ENCODE measurements at places on chromosomes 11 and 22.

DNA sequence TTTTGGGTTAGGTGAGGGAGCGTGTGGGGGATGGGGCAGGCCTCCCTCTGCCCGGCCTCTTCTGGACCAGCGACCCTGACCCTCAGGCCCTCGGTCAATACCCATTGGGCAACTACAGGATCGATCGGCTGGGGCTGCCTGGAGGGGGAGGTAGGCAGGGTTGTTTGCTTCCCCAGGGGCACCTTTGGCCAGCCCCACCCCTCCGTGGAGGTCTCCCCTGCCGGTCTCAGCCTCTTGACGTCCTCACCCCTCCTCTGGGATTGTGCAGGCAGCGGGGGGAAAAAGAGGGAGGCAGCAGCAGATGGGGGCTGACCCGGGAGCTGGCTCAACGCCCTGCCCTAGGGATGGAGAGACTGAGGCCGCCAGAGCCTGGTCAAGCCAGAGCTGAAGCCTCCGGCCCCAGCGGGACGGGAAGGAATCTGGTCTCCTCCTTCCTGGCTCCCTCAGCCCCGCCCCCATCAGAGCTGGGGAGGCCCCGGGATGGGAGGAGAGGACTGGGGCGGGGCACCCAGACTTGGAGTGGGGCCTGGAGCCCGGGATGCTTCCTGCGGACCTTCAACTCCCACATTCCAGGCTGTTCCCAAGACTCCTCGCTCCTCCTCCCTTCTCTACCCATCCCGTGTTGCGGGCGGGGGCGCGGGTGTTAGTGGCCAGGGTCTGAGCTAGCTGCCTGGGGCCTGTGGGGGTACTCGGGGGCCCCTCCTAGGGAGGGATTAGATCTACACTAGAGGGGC is 14.4 kb upstream of the CDC42EP1 start:
- no peak for DNase-seq

GRCh38 chr11:10878408-10879214 is 20.8 kb upstream of the ZBED5 start:
- no peak for DNase-seq

GRCh38 chr11:92311616-92312449 is 87.2 kb downstream of the FAT3 start:
- no peak for DNase-seq

GRCh38 chr11:96105197-96105895 is 181.4 kb upstream of the MTMR2 start:
- DNase-seq = no peak

DNA sequence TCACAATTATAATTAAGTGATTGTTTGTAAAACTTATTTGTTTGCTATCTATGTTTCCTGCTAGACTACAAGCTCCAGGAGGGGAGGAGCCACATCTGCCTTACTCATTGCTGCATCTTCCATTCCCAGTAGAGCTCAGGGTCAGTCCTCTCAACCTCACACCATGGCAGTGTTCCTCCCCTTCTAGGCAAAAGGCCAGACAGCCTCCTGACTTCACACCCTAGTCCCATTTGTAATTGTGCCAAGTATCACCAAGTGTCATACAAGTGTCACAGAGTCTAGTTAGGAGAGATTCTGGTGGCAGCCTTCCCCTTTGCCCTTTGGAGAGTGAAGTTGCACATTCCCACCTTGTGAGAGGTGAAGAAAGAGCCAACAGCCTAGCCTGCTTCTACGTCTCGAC is 490.4 kb downstream of the INSC start:
- no peak for DNase-seq

- DNase-seq = no peak
These were observed 8.9 kb downstream of the SULT4A1 start for GRCh38 chr22:43853328-43853931.

- DNase-seq = no peak
These were observed 6.1 kb downstream of the SMCO4 start for GRCh38 chr11:93537049-93537448.

DNA sequence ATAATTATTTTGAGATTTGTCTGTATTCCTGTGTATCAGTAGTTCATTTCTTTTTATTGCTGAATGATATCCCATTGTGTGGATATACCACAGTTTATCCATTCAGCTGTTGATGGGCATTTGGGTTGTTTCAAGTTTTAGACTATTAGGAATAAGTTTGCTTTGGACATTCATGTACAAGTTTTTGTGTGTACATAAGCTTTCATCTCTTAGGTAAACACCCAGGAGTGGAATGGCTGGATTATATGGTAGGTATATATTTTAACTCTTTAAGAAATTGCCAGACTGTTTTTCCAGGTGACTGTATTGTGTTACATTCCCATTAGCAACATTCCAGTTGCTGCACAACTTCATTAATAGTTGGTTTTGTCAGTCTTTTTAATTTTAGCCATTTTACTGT is 52.0 kb downstream of the ARHGEF12 start:
- DNase-seq = no peak

GRCh38 chr22:32788904-32789624 is 12.4 kb upstream of the TIMP3 start:
- no peak for DNase-seq

- no peak for DNase-seq
These were observed 1.9 kb upstream of the MOGAT2 start for GRCh38 chr11:75715688-75716087.

GRCh38 chr11:14454861-14455632 is 44.6 kb downstream of the COPB1 start:
- DNase-seq = peak; percentile 2

GRCh38 chr11:11931461-11932055 is 76.9 kb downstream of the DKK3 start:
- DNase-seq = peak; percentile 11

DNA sequence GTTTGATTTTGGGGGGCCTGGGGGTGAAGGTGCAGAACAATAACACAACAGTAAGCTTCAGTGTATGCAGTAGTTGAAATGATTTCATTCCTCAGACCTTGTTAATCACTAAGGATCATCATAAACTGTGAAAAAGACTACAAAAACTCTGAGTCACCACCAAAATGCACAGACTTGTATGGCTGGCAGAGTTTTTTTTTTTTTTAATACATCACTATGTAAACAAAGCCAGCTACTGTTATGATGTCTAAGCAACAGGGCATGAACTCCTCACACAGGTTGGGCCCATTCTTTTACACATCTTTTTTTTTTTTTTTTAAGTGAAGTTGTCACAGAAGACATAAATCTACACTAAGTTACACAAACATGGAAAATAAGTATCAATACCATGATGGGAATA is 311.9 kb downstream of the GUCY1A2 start:
- no peak for DNase-seq

GRCh38 chr11:2211113-2211971 is 39.7 kb upstream of the TH start:
- DNase-seq = peak; percentile 97

DNA sequence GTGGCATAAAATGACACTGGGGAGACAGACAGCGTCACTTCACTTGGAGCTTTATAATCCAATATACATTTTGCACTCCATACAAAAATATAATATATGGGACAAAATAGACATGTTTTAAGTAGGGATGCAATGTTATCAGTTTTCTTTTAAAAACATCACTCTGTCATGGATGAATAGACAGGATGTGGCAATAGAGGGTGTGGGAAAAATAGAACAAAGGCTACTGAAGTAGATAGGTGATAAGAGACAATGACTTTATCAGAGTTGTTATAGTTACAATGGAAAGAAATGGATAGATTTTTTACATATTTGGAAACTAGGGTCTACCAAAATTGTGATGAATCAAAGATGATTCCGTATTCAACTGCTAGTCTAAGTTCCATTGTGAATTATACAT is 13.1 kb upstream of the NOX4 start:
- no peak for DNase-seq

DNA sequence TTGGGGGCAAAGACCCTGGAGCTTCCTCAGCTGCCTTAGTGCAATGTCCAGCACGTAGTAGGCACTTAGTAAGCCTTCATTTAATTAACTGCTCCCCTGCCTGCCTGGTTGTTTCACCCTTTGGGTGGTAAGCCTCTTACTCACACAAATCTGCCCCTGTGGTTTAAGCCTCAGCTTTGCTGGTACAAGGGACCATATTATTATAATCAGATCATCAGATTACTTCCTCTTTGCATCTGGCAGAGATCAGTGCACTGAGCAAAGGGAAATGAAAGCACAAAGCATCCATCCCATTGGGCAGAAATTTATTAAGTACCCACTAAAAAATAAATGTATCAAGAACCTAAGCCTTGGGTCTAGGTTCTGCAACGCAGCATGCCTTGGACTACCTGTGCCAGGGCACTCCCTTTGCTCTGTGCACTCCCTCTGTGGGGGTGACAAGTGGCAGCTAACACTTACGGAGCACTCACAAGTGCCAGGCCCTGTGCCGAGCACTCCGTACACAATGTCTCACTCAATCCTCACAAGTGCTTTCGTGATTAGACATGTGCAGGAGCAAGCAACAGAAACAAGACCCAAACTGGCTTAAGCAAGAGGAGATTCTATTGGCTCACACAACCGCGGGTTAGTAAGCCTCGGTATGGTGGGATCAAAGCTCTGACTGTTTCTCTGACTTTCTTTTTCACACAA is 34.9 kb upstream of the DAGLA start:
- no peak for DNase-seq

GRCh38 chr11:10473371-10473770 is 18.3 kb downstream of the AMPD3 start:
- no peak for DNase-seq

GRCh38 chr11:130646881-130647280 is 198.4 kb downstream of the ADAMTS15 start:
- no peak for DNase-seq

- no peak for DNase-seq
These were observed 68.9 kb upstream of the RTL6 start for GRCh38 chr22:44566911-44567310.

DNA sequence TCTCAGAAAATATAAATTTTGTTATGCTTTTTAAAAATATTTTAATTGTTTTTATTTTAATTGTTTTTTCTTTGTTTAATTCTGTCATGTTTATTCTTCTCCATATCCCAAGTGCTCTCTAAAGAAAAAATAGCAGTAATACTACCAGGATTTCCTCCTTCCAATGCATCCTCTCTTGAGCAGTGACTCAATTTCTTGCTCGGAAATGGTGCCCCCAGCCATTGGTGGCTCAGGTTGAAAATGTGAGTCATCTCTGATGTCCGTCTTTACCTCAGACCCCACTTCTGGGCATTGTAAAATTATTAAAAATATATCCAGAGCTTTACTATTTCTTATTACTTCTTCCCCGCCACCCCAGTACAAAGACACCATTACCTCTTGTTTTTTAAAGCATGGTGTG is 898.5 kb downstream of the METTL15 start:
- no peak for DNase-seq

DNA sequence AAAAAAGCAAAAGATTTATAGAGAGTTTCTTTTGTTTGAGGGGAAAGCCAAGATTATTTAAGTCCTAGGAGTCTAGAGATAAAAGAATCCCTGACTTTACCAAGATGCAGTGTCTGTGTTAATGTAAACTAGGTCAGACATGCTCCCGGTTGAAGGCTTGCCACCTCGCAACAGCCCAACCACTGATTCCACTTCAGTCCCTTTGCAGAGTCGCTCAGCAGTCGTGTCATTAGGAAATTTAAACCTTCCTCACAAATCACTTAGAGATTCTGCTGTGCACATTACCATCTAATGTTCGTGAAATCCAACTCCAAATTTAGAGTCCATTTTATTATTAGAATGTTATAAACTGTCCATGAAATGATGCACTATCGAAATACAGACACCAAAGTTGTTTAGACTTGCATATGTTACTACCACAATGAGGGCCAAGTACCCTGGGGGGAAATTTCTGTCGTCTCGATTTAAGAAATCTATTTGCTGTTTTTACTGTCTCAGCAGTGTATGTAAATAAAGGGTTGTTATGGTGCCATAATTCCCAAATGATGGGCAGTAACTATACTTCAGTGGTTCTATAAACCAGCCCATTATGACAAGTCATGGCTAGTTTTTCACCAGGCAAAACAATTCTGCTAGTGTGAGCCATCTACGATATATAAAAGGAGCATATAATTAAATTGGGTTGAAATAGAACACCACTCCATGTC is 101.4 kb upstream of the MTNR1B start:
- DNase-seq = peak; percentile 97

DNA sequence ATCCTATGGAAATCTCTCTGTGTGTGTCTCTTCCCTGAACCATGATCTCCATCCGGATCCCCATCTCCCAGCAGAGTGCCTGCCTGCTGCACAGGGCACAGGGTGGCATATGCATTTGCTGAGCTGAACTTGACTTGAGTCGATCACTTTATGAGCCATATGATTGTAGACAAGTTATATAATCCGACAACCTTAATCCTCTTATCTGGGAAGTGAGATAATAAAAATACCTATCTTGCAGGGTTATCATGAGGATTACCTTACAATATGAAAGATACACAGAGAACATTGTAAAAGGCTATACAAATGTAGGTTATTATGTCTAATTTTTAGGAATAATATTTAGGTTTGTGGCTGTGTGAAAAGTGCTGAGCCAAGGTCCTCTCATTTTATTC is 124.5 kb downstream of the ST3GAL4 start:
- no peak for DNase-seq

DNA sequence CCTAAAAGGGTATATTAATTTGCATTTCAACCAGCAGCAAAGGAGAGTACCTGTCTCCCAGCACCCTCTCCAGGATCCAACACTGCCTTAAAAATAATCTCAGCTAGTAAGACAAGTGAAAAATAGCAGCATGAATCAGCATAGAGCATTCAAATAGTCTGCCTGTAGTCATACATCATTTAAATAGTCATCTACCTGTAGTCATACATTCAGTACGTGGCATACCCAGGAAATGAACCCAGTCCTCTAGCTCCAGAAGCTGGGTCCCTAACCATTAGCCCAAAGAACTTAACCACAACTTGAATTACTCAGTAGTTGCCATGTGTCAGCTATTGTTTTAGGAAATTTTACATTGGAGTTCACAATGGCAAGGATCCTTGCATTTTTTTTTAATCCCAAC is 9.3 kb downstream of the TENM4 start:
- no peak for DNase-seq

- no peak for DNase-seq
These were observed 130.2 kb downstream of the TRIM44 start for GRCh38 chr11:35792846-35793192.
